Natural killer cell treated with Interleukin-12 subunit alpha and Interleukin-12 subunit beta and Interleukin-15 and Interleukin-18, amount 100 ng/mL, for 72 hours (primary cell): ENCODE measurements at places on chromosomes 5 and 9. TPM values are rescaled to one million over a fixed set of nuclear protein-coding genes. Genes with fewer than 3 reads are reported as not detected.

Gene PTPN3
- 0.12 TPM for total RNA-seq

Gene ANKDD1B
- not detected for total RNA-seq

Gene DBN1
- total RNA-seq, result 13.3 TPM

Gene SOWAHA
- total RNA-seq, result not detected

Gene FEM1C
- 30.8 TPM for total RNA-seq

Gene GABRA6
- not detected for total RNA-seq

Gene IFNA14
- not detected for total RNA-seq

Gene GRM6
- not detected for total RNA-seq

Gene ZBTB5
- total RNA-seq, result 8.5 TPM

Gene SLC28A3
- 0.08 TPM for total RNA-seq

Gene TOR4A
- 31.1 TPM for total RNA-seq

Gene GPR21
- 3.0 TPM for total RNA-seq

Gene CCDC192
- not detected for total RNA-seq

Gene ARSI
- not detected for total RNA-seq

Gene ASS1
- not detected for total RNA-seq

Gene STRBP
- 13.9 TPM for total RNA-seq

Gene TGFBI
- total RNA-seq, result not detected

Gene LIX1
- not detected for total RNA-seq

Gene EQTN
- total RNA-seq, result not detected

Gene PCA3
- not detected for total RNA-seq

Gene SLC6A18
- not detected for total RNA-seq

Gene LTC4S
- total RNA-seq, result 4.0 TPM

Gene HCN1
- total RNA-seq, result not detected

Gene NUDCD2
- total RNA-seq, result 43.3 TPM

Gene PCDHB15
- total RNA-seq, result not detected

Gene HRH2
- total RNA-seq, result 3.2 TPM

Gene CMBL
- total RNA-seq, result 0.36 TPM

Gene ANKRD31
- total RNA-seq, result 0.22 TPM

Gene SPINK6
- not detected for total RNA-seq

Gene LCN1
- not detected for total RNA-seq

Gene FOXD4L6
- total RNA-seq, result not detected

Gene RBM22
- total RNA-seq, result 80.0 TPM

Gene DUSP1
- 12.4 TPM for total RNA-seq
